NCI-H774 (cell line): ENCODE measurements at places on chromosomes 2 and 18.
A peak's percentile ranks its signal among the peaks of the same experiment; 100 is the strongest.

- DNase-seq, result no peak
Observed at GRCh38 chr2:172223601-172224054, 120.9 kb upstream of the DLX2 start.

- no peak for DNase-seq
Observed at GRCh38 chr18:10234281-10234680, 220.2 kb upstream of the APCDD1 start.

- DNase-seq, result no peak
Observed at GRCh38 chr18:57480733-57481132, 45.6 kb downstream of the ONECUT2 start.

DNA sequence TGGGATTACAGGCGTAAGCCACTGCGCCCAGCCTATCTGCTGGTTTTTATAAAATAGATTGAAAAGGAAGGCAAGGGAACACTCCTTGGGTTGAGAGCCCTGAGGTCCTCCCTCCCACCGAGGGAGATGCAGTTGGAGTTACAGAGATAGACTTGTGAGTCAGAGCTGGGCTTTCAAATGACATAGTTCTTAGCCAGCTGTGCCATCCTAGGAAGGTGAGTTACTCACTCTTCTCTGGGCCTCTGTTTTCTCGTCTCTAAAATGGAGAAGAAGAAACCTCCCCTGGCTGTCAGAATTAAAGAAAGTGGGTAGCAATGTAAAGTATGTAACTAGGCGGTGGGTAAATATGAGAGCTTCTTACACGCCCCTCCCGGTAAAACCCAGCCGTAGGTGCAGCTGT is 2.4 kb downstream of the LRRFIP1 start:
- no peak for DNase-seq

- DNase-seq, result no peak
Observed at GRCh38 chr2:236550701-236551465, 18.7 kb upstream of the ACKR3 start.

- peak; percentile 43 for DNase-seq
Observed at GRCh38 chr2:147135376-147135775, 709.5 kb upstream of the ACVR2A start.

DNA sequence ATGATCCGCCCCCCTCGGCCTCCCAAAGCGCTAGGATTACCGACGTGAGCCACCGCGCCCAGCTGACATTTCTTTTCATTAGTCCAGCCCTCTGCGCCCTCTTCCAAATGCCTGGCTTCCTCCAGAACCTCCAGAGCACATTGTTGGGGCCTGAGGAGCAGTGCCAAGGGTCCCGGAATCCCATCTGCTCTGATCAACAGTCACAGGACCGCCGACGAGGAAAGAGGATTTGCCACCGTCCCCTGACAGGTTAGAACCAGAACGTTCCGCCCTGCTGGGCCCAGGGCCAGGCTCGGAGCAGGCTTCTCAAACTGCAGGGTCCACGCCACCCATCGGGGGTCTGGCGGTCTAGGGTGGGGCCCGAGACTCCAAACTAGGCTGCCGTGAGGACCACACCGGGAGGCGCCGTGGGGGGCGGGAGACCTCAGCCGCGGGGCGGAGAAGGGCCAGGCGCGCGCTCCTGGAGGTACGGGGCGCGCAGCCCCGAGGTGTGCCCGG is 36.9 kb upstream of the ITM2C start:
- DNase-seq, result no peak

DNA sequence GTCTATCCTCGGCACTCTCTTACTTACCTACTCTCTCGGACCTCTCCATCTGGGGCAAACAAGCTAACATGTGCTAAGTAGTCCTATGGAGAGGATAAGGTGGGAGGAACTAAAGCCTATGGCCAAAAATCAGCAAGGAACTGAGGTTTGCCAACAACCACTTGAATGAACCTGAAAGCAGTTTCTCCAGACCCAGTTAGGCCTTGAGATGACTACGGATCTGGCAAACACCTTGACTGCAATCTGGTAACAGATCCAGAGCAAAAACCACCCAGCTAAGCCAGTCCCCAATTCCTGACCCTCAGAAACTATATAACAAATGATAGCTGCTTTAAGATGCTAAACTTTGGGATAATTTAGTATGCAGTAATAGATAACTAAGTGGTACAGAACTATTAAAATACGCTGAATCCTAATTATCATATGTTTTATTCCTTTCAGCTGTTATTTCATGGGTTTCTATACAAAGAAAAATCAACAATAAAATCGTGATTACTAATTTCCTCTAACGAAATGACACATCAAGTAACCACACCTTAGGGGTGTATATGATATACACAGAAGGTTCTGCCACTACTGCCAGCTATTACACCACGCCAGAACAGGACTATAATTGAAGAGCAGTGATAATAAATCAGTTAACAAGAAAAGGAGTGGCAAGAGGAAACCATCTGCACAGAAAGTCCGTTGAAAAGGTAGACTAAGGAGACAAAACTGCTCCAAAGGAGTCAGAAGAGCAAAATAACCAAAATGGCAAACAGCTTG is 3.2 kb downstream of the FARSB start:
- DNase-seq, result no peak

- DNase-seq, result no peak
Observed at GRCh38 chr2:70907130-70908057, 28.3 kb upstream of the ATP6V1B1 start.

GRCh38 chr2:173299764-173300163 is 54.9 kb upstream of the CDCA7 start:
- no peak for DNase-seq

- DNase-seq, result no peak
Observed at GRCh38 chr2:181258720-181259119, 198.5 kb upstream of the ITGA4 start.

- DNase-seq, result no peak
Observed at GRCh38 chr2:219627103-219628100, at the start of gene SLC4A3. Gene SLC4A3 (plus strand): TSS chr2:219627630. CDS start chr2:219627993, 363 bp downstream.

DNA sequence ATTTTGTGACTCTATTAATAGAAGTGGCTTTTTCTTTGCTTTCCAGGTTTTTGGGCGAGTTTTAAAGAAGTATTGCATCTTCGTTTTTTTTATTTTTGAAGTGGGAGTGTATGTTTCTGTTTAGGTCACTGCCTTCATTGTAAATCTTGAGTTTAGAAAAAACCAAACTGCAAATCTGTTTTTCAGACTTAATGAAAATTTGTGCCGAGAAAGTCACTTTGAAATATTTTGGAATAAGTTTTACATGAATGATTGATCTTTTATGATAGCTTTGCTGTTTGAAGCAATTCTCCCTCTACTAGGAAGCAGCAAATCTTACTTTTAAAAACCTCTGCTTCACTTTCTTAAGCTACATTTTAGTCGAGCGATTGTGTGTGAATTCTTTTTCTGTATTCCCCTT is 2.2 kb downstream of the SMAD4 start:
- DNase-seq, result no peak

- DNase-seq, result no peak
Observed at GRCh38 chr18:26745288-26746181, 120.0 kb downstream of the AQP4 start.
